ENCODE measurements at places on chromosomes 2 and 18. TPM values are rescaled to one million over a fixed set of nuclear protein-coding genes. Genes with fewer than 3 reads are reported as not detected.

- DNase-seq, result peak; percentile 5
Measured at GRCh38 chr18:11676867-11677266, 12.2 kb upstream of the GNAL start.

- peak; percentile 44 for DNase-seq
Measured at GRCh38 chr2:226773291-226773690, 26.3 kb downstream of the IRS1 start.

DNA sequence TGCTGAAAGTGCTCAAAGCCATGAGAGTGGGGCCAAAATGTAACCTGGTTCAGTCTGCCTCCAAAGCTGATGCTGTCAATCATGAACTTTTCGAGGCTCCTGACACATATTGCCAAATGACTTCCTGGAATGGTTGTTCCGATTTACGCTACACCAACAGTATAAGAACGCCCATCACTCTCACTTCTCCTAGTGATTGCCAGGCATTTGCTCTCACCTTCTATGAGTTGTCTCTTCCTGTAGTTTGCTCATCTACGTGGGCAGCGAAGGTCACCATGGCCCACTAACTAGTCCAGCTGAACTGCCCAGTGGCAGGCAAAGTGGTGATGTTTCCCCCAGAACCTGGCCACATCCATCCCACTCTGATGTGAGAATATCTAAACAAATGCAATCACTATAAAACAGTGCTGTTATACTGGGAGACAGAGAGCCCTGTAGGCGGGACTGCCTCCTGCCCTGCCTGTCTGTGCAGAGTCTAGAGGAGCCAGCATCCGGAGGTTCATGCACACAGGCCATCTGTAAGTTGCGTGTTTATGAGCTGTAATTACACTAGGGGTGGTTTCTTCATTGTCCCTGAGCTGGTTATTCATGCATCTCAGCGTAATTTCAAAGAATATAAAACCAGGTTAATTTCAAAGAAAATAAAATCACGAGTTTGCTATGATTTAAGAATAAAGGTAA lies 8.8 kb upstream of the CABLES1 start:
- DNase-seq, result no peak

GRCh38 chr2:100184055-100184737 lies 41.8 kb upstream of the AFF3 start:
- no peak for DNase-seq

DNA sequence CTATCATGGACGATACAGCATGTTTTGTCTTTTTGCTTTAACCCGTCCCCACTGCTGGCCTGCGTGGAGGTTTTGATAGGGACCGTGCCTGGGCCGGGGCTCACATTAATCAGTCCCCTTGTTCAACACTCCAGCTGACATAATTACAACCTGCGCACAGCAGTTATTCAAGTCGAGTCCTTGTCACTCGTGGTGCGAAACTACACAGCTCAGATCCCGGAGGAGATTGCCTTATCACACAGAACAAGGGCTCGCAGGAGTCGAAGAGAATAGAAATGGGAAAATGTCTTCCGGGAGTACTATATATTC lies 304.4 kb downstream of the ZNF407 start:
- DNase-seq, result no peak

GRCh38 chr18:23032030-23032582 lies 99.0 kb downstream of the RBBP8 start:
- DNase-seq, result peak; percentile 83

GRCh38 chr2:190889175-190889943 lies 8.7 kb downstream of the GLS start:
- no peak for DNase-seq

DNA sequence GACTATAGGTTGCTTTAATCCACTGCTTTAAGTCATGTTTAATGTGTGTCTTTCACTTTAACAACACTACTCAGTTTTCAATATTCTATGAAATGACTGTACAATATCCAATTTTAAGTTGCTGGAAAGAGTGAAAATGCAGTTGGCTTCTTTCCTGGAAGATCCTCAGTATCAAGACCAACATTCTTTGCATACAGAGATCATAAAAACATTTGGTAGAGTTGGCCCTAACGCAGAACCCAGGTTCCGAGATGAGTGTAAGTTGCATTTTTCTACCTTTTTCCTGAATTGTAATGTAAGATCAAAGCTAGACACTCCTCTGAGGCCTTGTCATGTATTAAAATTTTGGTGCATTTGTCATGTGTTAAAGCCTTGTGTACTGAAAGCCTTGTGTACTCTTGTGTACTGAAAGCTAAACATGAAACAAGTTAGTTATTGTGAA lies 42.9 kb upstream of the TNFRSF11A start:
- peak; percentile 84 for DNase-seq

- no peak for DNase-seq
Measured at GRCh38 chr2:172091761-172092566, 6.7 kb downstream of the DLX1 start.

DNA sequence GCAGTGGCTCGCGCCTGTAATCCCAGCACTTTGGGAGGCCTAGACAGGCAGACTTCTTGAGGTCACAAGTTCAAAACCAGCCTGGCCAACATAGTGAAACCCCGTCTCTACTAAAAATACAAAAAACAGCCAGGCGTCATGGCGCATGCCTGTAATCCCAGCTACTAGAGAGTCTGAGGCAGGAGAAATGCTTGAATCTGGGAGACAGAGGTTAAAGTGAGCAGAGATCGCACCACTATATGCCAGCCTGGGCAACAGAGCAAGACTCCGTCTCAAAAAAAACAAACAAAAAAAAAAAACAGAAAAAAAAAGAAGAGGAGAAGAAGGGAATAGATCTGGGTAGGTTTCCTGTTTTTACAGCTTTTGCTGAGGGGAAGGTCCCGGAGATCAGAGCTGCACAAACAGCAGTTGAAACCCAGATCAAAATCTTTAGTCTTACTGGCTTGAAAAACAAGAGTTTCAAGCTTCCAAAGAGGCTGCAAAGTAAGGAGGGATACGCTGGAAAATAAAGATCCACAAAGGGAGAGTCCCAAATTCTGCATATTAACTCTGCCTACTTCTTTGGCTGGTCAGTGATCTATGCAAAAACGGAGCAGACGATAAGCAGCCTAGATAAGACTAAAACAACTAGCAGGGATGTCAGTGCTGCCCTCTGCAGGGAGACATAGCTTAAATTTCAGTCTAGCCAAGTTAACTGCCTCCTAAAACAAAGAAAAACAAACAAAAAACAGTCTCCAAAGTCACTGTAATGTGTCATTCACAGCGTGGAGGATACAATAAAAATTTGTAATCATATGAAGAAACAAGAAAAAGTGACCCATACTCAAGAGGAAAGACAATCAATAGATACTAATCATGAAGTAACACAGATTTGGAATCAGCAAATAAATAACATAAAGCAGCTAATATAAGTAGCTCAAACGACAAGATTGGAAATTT lies 74.1 kb downstream of the TLK1 start:
- peak; percentile 68 for DNase-seq

The ELOA2 gene
- total RNA-seq, result not detected

DNA sequence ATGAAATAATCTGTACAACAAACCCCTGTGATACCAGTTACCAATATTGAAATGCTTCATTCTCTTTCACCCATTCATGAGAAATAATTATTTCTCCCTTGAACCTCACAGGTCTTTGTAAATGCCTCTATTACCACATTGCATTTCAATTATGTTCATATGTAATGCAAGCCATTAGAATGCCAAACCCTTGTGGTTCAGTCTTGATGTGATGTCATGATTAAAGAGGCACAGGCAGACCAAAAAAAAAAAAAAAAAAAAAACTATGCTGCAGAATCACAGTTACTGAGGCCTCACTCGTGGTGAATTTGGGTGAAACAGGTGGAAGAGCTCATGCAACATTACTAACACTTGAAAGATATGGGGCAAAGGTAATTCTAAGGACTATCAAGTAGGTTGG lies 9.4 kb upstream of the EPG5 start:
- DNase-seq, result no peak
